ENCODE measurements at places on chromosomes 16 and 17. TPM values are rescaled to one million over a fixed set of nuclear protein-coding genes. Genes with fewer than 3 reads are reported as not detected.

UTS2R gene
- total RNA-seq = not detected

RNFT1 gene
- total RNA-seq = 27.0 TPM

UTP18 gene
- total RNA-seq = 55.8 TPM

MT1G gene
- not detected for total RNA-seq

KRTAP1-5 gene
- total RNA-seq = not detected

Data from CD4-positive, CD25-positive, alpha-beta regulatory T cell (primary cell).